ENCODE measurements at places on chromosomes 13 and 19. TPM values are rescaled to one million over a fixed set of nuclear protein-coding genes. Genes with fewer than 3 reads are reported as not detected.

- H3K4me3 ChIP-seq: no peak overlapping the region
- H3K4me1 ChIP-seq: peaks cover 7% of the 10 kb centered on the region
- no peak for DNase-seq
- no peaks in the 10 kb centered on the region for H3K36me3 ChIP-seq
- H3K27me3 ChIP-seq: no peaks in the 10 kb centered on the region
Observed at GRCh38 chr13:73661687-73662425, 472.3 kb downstream of the KLF12 start.

The NUFIP1 gene
- 14.0 TPM for total RNA-seq

GRCh38 chr13:108176685-108177274 lies 38.6 kb downstream of the LIG4 start:
- H3K27ac ChIP-seq: no peak overlapping the region
- no peak overlapping the region for H3K4me3 ChIP-seq
- H3K4me1 ChIP-seq: no peaks in the 10 kb centered on the region
- H3K36me3 ChIP-seq: peaks cover 7% of the 10 kb centered on the region

DNA sequence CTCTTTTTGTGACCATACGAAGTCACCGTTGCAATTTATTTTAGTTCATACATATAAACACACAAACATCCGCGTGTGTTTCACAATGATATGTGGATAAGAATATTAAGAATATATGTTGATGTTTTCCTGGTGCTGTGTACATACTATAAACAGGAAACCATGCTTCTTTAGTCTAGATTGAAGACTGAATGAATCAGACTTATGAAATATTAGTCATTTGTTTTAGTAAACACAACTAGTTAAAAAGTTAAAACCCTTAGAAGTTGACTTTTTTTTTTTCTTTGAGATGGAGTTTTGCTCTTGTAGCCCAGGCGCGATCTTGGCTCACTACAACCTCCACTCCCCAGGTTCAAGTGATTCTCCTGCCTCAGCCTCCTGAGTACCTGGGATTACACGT lies 257.7 kb downstream of the DACH1 start:
- H3K4me1 ChIP-seq: peaks cover 6% of the 10 kb centered on the region
- H3K36me3 ChIP-seq: no peaks in the 10 kb centered on the region
- no peak overlapping the region for H3K4me3 ChIP-seq

The C19orf67 gene
- total RNA-seq: 0.35 TPM

- H3K4me1 ChIP-seq: peaks cover 5% of the 10 kb centered on the region
- H3K27me3 ChIP-seq: no peaks in the 10 kb centered on the region
- no peak overlapping the region for H3K4me3 ChIP-seq
- DNase-seq: peak; percentile 66
- no peaks in the 10 kb centered on the region for H3K36me3 ChIP-seq
- no peak overlapping the region for H3K27ac ChIP-seq
Observed at GRCh38 chr13:89695343-89696257, 1651.9 kb upstream of the MIR17HG start.

GRCh38 chr13:61410669-61411297 lies 4.9 kb downstream of the PCDH20 start:
- peaks cover 38% of the 10 kb centered on the region for H3K27me3 ChIP-seq
- no peaks in the 10 kb centered on the region for H3K36me3 ChIP-seq
- H3K4me3 ChIP-seq: no peak overlapping the region
- no peak overlapping the region for H3K27ac ChIP-seq
- no peak for DNase-seq

- H3K36me3 ChIP-seq: no peaks in the 10 kb centered on the region
- peaks cover 2% of the 10 kb centered on the region for H3K27me3 ChIP-seq
- peaks cover 11% of the 10 kb centered on the region for H3K4me1 ChIP-seq
- no peak overlapping the region for H3K27ac ChIP-seq
- no peak overlapping the region for H3K4me3 ChIP-seq
Observed at GRCh38 chr13:21069561-21070004, 8.2 kb upstream of the LATS2 start.

DNA sequence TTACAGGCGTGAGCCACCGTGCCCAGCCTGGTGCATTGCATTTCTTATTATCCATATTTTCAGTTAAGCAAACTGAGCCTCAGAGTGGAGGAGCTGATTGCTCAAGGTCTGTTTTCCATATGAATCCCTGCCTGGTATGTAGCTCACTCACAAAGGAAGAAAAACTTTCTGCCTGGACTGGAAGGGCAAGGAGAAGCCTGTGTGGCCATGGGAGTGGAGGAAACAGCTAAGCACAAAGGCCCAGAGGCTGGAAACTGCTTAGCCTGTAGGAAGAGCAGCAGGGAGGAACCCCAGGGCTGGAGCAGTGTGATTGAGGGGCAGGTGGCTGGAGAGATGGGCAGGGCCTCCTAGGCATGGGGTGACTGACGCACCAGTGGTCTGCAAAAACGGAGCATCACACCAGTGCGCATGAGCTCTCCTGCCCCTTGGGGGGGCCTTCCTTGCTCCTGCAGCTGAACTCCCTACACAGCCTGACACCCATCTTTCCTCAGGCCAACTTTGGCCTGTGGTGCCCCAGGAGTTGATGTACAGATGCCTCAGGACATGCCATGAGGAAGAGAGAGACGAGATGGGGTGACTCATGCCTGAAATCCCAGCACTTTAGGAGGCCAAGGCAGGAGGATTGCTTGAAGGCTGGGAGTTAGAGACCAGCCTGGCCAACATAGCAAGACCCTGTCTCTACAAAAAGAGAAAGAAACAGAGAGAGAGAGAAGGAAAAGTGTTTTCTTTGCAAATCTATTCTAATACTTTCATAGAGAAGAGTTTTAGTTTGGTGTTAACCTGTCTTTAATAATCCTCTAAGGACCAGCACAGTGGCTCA lies 2.8 kb upstream of the HNRNPM start:
- DNase-seq: peak; percentile 44
- peak overlapping the region; percentile 31 for H3K4me3 ChIP-seq
- peaks cover 17% of the 10 kb centered on the region for H3K36me3 ChIP-seq

The FOXA3 gene
- total RNA-seq: 24.6 TPM

- no peaks in the 10 kb centered on the region for H3K27me3 ChIP-seq
- no peaks in the 10 kb centered on the region for H3K36me3 ChIP-seq
- no peak for DNase-seq
- H3K4me3 ChIP-seq: no peak overlapping the region
Observed at GRCh38 chr13:87444135-87444534, 227.0 kb upstream of the SLITRK5 start.

- no peak overlapping the region for H3K27ac ChIP-seq
- no peak for DNase-seq
- peaks cover 11% of the 10 kb centered on the region for H3K4me1 ChIP-seq
- H3K27me3 ChIP-seq: peaks cover 7% of the 10 kb centered on the region
Observed at GRCh38 chr13:28792992-28793391, 27.1 kb upstream of the MTUS2 start.

DNA sequence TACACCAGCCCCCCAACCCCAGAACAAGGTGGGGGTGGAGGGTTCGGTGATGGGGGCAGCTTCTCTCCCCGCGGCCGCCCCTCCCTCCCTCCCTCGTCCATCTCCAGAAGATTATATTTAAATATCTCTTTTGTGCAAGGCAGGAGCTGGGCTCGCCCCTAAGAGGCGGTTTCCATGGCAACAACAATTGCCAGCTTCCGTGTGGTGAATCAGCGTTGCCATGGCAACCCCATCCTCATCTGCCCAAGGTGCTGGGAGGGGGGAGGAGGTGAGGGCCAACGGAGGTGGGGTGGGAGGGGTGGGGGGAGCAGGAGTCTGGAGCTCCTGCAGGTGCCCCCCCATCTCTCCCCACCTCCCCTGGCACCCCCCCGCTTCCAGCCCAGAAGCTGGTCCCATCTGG lies 46.4 kb downstream of the CELF5 start:
- H3K27ac ChIP-seq: no peak overlapping the region
- no peak overlapping the region for H3K4me3 ChIP-seq
- H3K36me3 ChIP-seq: no peaks in the 10 kb centered on the region
- peaks cover 63% of the 10 kb centered on the region for H3K27me3 ChIP-seq
- peaks cover 7% of the 10 kb centered on the region for H3K4me1 ChIP-seq
- peak; percentile 66 for DNase-seq

DNA sequence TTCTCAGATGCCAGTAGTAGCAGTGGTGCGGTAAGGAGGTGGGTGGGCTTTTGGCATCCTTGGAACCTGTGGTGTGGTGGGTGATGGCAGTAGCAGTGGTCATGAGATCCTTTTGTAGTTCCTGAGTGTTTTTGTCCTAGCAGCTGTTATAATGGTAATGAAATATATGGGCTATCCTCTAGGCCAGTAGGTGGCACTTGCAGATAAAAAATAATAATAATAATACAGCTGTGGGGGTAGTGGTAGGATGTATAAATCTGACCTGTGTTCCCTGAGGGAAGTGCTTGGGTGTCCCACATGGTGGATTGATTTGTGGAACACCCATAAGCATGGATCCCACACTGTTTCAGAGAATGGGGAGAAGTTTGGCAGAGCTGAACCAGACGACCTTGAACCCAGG lies 334.0 kb downstream of the SLITRK5 start:
- H3K4me1 ChIP-seq: peaks cover 6% of the 10 kb centered on the region
- H3K36me3 ChIP-seq: no peaks in the 10 kb centered on the region
- no peak overlapping the region for H3K27ac ChIP-seq
- no peak for DNase-seq

DNA sequence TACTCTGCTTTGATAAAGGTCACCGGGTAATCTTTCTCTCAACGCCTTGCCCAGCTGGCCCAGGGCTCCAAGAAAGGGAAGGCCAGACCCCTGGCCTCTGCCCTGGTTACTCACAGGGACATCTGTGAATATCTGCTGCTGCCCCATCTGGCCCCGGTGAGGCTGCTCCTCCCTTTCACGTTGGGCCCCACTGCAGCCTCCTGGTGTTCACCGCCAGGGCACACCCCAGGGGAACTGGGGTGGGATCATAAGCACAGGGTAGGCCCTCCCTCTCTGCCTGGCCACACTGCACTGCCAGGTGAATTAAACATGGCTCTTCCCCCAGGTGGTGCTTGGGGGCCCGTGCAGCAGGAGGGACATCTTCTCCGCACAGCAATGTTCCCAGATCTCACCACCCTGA lies 12.7 kb downstream of the LAIR1 start:
- H3K36me3 ChIP-seq: no peaks in the 10 kb centered on the region
- H3K4me3 ChIP-seq: no peak overlapping the region
- H3K27ac ChIP-seq: no peak overlapping the region

DNA sequence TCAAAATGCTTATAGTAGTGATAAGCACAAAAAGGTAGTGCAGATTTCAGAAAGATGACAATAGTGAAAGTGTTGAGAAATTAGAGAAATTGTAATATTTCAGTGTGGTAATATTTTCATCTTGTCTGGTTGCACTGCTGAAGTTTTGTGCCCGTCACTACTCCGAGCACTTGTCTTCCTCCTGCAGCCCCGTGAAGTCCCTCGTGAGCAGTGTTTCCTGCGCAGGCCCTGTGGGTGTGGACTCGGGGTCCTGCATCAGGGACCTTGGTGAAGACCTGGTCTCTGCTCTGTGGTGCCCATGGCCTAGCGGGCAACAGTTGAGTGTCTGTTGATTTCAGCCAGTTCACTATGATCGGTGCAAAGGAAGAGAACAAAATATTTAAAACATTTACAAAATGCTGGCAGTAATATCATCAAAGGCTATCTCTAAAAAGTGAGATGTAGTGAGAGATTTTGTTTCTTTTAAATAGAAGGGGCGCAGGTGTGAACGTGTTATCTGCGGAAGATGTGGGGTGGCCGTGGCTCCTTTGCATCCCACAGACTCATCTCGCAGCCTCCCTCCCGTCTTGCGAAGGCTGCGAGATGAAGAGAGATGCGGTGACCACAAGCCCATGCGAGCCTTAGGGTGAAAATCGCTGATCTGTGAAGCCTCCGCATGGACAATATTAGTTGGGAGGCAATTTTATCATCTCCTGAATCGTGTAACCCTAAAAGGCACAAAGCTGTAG lies 27.7 kb upstream of the DCUN1D2 start:
- peak overlapping the region; percentile 92 for H3K27ac ChIP-seq
- no peak for DNase-seq
- no peaks in the 10 kb centered on the region for H3K27me3 ChIP-seq
- H3K4me3 ChIP-seq: no peak overlapping the region
- no peaks in the 10 kb centered on the region for H3K4me1 ChIP-seq

GRCh38 chr13:73231471-73231870 lies 172.7 kb downstream of the KLF5 start:
- no peak for DNase-seq
- no peaks in the 10 kb centered on the region for H3K36me3 ChIP-seq
- no peaks in the 10 kb centered on the region for H3K4me1 ChIP-seq
- H3K27me3 ChIP-seq: no peaks in the 10 kb centered on the region

GRCh38 chr19:10085641-10086590 lies at the start of gene SHFL:
Gene SHFL, plus strand, starts transcription at chr19:10086317. Its CDS starts 111 bp downstream, at chr19:10086428.
- H3K36me3 ChIP-seq: peaks cover 5% of the 10 kb centered on the region
- H3K27ac ChIP-seq: no peak within 1 kb of the TSS
- DNase-seq: peak; percentile 79
- H3K4me1 ChIP-seq: peaks cover 8% of the 10 kb centered on the region

DNA sequence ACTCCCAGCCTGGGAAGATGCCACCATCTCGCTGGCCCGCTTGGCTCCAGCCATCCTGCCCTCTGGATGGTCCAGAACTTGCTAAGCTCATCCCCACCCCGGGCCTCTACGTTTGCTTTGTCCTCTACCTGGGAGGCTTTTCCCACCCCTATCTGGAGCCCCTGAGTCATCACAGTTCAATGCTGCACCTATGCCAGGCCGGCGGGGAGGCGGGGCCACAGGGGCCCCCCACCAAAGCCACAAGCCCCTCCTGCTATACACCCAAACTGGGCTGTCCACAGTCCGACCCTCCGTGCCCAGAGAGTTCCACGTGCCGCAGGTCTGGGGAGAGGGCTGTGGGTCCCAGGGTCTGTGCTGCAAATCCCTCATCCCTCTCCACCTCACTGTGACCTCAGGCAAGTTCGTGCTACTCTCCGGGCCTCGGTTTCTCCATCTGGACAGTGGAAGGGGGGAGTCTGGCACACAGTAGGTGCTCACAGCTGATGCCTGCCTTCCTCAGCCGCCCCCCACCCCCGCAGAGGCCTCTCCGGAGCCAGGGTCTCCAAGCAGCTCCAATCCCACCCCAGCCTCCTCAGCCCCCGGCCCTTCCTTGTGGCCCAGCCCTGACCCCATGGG lies 1.9 kb upstream of the TCF3 start:
- peaks cover 5% of the 10 kb centered on the region for H3K36me3 ChIP-seq
- H3K4me1 ChIP-seq: peaks cover 5% of the 10 kb centered on the region
- no peaks in the 10 kb centered on the region for H3K27me3 ChIP-seq

The MAST1 gene
- total RNA-seq: 27.3 TPM

DNA sequence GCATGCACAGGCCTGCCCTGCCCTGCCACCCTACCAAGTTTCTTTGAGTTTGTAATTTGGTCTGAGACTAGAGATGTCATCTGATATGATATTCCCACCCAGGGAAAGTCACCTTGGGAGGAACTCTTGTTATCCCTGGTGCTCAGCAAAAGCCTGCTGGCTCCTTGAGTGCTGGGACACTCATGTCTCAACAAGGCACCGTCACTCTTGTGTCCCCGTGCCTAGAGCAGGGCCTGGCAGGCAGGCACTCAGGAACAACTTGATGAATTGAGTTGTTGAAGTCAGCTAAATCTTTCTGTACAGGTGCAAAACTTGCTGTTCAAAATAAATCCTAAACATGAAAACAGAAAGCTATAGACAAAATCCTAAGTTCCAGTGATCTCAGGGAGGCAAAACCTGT lies 345.4 kb downstream of the KCNRG start:
- no peak overlapping the region for H3K4me3 ChIP-seq
- no peaks in the 10 kb centered on the region for H3K36me3 ChIP-seq
- H3K4me1 ChIP-seq: peaks cover 14% of the 10 kb centered on the region
- H3K27me3 ChIP-seq: no peaks in the 10 kb centered on the region
- no peak overlapping the region for H3K27ac ChIP-seq
- DNase-seq: no peak

The LPAR2 gene
- total RNA-seq: 44.5 TPM

The SLC25A41 gene
- 0.35 TPM for total RNA-seq
